ENCODE measurements at places on chromosomes 4 and X. TPM values are rescaled to one million over a fixed set of nuclear protein-coding genes. Genes with fewer than 3 reads are reported as not detected.

DCLK2 gene
- total RNA-seq = 7.9 TPM

PGAM4 gene
- total RNA-seq = not detected

FABP2 gene
- not detected for total RNA-seq

USP17L15 gene
- not detected for total RNA-seq

C1GALT1C1 gene
- 41.0 TPM for total RNA-seq

MAGEA2 gene
- not detected for total RNA-seq

FOXR2 gene
- total RNA-seq = not detected

SLC26A1 gene
- total RNA-seq = not detected

UGT2B11 gene
- total RNA-seq = not detected

P2RY4 gene
- not detected for total RNA-seq
